ENCODE measurements at places on chromosomes 12 and 14.

GRCh38 chr12:78035901-78036606 lies 205.4 kb downstream of the NAV3 start:
- no peak for DNase-seq

DNA sequence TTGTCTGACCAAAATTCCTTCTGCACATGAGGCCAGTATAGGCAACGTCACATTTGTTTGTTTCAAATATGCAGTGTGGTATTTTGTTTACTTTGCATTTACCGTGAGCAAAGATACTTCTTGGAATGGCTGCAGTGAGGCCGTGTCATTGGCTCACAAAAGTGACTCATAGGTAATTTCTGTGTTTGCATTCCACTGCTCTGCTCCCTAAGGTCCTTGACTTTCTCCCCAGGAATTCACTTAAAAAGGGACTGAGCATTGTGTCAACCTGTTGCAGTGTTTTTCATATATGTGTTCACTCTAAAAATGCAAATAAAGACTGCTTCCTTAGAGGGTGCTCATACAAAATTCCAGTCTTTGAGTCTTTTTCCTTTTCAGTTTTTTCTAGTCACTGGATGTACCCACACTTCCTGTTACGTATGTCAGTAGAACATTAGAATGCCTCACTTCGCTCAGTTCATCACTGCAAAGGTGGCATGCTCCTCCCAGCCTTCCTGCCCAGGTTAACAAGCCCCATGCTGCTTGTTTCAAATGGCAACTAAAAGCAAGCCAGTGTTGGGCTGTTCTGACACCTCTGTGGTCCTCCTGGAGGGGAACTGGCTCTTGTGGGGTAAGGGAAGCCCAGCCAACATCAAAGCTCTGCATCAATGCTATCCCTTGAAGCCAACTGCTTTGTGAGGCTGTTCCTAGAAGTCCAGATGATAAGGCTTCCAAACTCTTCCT lies 9.1 kb downstream of the C12orf76 start:
- no peak for DNase-seq

DNA sequence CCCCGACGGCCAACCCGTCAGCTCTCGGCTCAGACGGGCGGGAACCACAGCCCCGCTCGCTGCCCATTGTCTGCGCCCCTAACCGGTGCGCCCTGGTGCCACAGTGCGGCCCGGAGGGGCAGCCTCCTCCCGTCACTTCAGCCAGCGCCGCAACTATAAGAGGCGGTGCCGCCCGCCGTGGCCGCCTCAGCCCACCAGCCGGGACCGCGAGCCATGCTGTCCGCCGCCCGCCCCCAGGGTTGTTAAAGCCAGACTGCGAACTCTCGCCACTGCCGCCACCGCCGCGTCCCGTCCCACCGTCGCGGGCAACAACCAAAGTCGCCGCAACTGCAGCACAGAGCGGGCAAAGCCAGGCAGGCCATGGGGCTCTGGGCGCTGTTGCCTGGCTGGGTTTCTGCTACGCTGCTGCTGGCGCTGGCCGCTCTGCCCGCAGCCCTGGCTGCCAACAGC lies at the start of gene WNT1:
TSS of gene WNT1 (plus strand) at position 32 of the 450 bp plus-strand sequence. CDS start at position 361, 329 bp downstream.
- no peak for DNase-seq

- no peak for DNase-seq
Observed at GRCh38 chr14:73625706-73626105, 13.4 kb downstream of the ACOT6 start.

GRCh38 chr14:83470959-83471695 lies 1937.5 kb upstream of the SEL1L start:
- no peak for DNase-seq

- DNase-seq: no peak
Observed at GRCh38 chr12:54504550-54504949, 7.0 kb downstream of the NCKAP1L start.

DNA sequence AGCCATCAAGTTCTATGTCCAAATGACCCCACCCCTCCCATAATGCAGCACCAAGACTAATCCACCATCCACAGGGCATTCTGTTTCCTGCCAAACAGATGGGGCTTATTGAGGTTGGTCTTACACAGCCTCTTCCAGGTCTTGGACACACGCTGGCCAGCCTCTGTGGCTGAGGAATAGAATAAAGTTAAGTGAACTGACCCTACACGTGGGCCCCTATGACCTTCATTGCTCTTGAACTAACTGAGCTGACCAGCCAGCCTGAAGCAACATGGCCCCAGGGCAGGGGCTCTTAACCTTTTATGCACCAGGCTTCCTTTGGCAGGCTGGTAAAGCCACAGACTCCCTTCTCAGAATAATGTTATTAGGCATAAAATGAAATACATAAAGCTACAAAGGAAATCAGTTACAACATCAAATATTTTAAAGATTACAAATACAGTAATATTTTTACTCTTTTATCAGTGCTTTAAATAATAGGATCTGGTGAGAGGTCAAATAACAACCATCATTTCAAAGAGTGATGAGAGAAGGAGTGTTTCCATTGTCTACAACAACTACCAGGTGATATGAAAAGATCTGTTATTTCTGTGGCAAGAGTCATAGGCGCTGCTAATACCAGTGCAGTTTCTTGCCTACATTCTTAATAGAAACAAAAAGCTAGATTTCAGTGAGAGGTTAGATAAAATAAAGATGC lies 192.9 kb upstream of the NUDT4 start:
- DNase-seq: no peak

DNA sequence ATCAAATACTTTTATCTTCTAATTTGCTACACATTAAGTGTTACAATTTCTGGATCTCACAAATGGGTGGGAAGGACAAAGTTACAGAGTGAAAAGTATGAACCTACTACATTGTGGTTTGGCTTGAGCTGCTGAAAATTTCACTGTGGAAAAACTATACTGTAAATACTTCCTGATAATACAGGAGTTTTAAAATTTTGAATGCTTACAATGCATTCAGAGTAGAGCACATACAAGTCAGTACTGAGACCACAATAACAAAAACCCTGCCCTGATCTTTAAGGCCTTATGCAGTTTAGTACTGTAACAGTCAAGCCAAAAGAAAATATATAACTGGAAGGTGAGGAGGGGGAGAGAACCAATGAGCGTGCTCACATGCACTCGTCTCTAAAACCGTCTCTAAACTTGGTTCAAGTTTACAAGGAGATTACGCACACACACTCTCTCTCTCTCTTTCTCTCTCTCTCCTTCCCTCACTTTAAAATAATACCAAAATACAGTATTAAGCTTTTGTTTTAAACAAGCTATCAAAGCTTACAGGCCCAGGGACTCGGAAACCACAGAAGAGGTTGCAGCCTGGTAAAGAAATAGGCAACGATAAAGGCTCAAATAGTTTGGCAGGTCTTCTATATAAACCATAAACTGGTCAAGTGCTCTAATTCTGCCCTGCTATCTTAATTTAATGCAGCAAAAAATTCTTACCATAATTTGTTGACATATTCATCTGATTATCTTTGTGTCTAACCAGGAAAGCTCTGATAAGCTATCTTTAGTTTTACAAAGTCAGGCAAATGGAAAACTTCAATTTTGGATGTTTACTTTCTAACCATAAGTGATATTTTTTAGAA lies 58.0 kb downstream of the ATF7 start:
- no peak for DNase-seq

DNA sequence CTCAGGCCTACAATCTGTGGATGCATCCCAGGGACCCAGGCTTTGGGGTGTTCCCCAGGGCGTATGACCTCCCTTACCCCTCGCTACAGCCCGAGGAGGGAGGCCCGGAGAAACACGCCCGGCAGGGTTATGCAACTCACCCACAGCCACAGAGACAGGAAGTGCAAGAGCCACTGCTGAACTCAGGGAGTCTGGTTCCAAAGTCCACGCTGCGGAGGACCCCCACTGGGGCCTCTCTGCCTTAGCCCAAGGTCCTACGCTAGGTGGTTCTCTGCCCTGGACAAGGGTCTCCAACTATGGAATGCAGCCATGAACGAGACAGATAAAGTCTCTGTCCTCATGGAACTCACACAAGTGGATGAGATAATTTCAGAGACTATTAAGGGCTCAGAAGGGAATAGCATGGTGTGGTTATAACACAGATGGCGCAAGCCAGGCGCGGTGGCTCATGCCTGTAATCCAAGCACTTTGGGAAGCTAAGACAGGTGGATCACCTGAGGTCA lies 11.3 kb downstream of the SCARB1 start:
- no peak for DNase-seq

DNA sequence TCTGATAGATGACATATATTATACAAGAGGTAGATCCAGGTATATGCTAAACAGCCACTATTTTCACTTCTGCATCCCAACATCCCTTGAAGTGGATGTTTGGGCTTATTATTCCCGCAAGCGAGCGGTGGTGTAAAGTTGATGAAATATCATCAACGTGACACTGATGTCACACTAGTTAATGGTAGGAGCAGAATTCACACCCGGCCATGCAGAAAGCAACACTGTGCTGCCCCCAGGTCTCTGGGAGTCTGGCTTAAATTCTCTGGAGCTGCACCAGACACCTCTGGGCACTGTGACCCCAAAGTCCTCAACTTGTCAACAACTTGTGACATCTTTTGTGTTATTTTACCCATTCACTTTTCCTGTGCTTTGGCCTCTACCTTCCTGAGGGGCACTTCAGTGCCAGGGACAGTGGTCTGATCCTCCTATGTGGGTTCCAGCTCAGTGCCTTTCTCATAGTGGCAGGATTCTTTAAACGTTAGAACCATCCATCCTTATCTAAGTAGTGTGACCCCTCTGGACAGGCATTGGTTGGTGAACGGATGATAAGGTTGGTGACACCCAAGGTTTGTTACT lies 952 bp downstream of the DRAM1 start:
- no peak for DNase-seq

- no peak for DNase-seq
Observed at GRCh38 chr12:62263966-62264365, 3.8 kb downstream of the USP15 start.

- no peak for DNase-seq
Observed at GRCh38 chr14:96710060-96710666, 87.0 kb upstream of the VRK1 start.

Data from right renal cortex interstitium (tissue), 3 donors.